ENCODE measurements at places on chromosomes 4 and X. TPM values are rescaled to one million over a fixed set of nuclear protein-coding genes. Genes with fewer than 3 reads are reported as not detected.
A peak's percentile ranks its signal among the peaks of the same experiment; 100 is the strongest.

GRCh38 chrX:24020306-24020876, 6.6 kb downstream of the KLHL15 start:
- no peak for DNase-seq

DNA sequence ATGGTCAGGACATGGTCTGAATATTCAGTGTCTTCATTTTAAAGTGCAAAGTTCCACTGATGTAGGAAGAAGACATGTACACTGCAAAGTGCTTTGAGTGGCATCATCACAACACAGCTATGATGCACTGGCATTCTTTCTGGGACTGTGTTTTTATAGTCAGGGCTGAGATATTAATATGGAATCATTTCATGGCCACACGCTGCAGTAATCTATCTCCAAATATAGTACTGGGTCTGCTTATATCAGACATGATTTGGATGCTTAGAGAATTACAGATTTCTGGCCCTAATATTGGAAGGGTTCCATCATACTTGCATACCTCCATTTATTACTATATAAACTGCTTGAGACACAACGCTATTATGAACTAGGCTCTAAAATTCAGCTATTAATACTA, 1170.9 kb downstream of the NLGN4X start:
- DNase-seq: no peak

DNA sequence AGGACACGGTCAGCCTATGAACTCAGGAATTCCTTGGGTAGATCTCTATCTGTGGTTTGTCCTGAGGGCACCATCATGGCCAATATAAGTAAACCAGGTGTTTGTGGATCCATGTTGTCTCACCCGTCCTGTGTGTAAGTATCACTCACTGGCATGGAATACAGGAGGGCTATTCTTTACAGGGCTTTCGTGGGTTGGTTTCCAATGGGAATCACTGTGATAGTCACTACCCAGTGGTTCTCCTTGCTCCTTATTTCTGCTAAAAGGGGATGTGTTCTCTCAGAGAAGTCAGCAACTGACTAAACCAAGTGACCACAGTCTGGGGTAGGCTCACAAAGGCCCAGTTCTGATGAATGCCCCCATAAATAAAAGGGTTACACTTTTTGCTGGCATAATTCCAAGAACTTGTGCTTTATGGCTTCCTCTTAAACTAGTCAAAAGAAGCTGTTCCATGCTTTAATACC, 236.7 kb upstream of the JADE1 start:
- DNase-seq: no peak

Gene HDX
- total RNA-seq: 1.5 TPM

Gene SPANXN4
- not detected for total RNA-seq

DNA sequence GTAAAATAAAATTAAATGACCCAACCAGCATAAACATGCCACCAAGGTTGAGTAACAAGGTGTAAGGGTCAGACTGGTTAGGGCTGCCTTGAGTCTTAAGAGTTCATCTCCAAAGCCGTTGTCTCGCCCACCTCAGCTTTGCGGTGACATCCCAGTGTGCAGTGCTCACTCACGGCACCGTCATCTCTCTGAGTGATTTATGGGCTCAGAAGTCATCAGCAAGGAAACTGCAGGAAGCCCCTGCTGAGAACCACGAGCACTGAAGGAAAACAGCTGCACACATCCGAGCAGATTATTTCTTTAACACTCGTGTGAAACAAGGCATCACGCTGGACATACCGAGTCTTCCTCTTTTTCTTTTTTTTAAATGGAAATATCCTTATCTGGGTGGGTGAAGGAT, 411.1 kb downstream of the TRIML1 start:
- no peak for DNase-seq

DNA sequence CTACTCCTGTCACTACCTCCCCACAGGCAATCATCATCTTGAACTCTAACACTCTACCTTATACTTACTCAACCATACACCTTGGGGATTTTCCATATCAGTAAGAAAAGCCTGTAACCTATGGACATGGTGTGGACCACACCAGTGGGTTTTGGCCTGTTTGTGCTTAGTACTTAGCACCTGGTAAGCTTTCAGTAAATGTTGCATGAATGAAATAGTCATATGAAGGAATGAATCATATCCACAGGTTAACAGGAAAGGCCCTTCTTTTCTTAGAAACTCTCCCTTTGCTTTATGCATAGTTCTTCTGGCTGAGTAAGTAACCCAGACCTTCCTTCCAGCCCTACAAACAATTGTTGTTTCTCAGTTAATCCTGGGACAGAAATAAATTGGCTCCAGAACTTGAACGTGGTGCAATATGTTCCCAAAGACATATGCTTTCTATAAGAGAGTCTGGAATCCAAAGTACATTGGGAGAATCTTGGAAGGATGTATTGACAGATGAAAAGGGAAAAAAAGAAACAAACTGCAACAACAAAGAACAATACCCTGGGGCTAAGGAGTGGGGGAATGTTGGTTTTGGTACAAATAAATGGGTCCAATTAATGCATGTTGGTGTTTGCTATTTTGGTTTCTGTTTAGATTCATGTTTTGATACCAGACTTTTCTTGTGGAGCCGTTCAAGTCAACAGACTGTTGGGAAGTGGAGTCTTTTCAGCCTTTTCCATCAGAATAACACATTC, 27.8 kb downstream of the RASL11B start:
- DNase-seq: peak; percentile 44

DNA sequence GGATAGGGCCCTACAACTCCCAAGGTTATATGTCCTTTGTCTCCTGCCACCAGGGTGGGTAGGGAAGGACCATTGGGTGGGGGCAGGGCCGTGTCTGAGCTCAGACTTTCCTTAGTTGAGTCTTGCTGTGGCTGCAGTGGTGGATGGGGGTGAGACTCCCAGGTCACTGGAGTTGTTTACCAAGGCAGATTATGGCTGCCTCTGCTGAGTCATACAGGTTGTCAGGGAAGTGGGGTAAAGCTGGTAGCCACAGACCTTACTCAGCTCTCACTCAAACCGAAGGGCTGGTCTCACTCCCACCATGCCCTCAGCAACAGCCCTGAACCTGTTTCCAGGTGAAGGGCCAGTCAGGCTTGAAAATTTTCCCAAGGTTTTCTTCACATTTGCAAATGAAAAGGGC, 58.8 kb upstream of the FAAH2 start:
- DNase-seq: peak; percentile 48

DNA sequence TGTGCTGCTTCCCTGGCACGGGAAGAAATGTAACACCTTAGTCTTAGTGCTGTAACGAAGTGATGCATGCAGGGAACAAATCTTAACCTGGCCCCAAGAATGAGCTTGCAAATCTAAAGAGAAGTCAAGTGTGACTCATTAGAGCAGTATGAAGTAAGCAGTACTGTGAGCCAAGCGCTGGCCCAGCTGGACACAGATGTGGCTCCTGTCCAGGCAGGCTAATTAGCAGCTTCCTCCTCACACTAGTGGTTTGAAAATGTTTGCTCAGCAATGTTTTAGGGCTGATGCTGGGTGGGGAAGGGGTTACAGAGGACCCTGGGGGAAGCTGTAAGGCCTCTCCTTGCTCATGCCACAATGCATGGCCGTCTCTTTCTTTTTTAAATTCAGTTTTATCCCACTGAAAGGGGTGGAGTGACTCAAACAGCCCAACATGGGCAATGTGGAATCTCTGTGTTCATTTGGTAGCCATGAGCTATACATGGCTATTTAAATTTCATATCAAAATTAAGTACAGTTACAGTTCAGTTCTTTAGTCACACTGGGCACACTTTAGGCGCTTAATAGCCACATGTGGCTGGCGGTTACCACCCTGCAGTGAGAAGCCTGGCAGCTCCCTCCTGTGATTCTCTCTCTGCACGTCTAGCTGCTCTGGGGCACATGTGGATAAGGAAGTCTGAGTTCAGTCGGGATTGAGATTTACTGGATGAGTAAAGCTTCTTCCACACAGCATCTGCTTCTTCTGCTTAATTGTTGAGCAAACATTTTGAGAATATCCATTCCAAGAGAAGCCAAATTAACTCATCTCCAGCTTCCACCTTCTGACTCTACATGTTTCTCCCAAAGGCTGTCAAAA, 48.8 kb downstream of the MAP7D2 start:
- DNase-seq: no peak

DNA sequence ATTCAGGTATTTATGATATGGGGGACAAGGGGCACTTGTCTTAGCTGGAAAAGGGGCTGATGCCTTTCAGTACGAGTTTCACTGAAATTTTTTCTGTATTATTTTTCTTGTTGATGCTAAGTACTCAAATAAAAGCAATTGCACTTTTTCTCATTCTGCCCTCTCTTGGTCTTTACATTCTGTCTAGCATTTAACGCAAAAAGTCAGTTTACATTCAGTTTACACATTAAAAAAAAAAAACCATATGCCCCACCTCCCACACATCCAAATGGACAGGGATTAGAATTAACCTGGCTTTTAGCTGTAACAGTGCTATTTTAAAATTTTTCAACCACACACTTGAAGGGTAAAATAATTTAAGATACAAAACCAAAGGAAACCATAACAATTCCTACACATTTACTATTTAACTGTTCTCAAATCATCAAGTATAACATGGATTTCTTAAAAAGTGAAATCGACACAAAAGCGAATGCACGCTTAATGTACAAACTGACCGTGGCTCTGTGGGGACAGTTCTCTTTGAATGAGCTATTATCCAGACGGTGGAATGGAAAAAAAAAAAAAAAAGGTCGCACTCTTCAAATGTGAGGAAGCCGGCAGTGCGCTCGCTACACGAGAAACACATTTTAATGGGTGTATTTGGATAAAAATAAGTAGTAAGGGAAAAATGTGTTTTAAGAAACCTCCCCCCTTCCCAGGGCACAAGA, 1.4 kb downstream of the AMMECR1 start:
- DNase-seq: no peak

All from activated CD4-positive, alpha-beta T cell treated with anti-CD3 and anti-CD28 coated beads for 36 hours (primary cell).